Fibroblast of the conjunctiva (primary cell): ENCODE measurements at places on chromosomes 5 and 9.

GRCh38 chr5:17075236-17075635 lies 139.1 kb upstream of the MYO10 start:
- no peak for DNase-seq

DNA sequence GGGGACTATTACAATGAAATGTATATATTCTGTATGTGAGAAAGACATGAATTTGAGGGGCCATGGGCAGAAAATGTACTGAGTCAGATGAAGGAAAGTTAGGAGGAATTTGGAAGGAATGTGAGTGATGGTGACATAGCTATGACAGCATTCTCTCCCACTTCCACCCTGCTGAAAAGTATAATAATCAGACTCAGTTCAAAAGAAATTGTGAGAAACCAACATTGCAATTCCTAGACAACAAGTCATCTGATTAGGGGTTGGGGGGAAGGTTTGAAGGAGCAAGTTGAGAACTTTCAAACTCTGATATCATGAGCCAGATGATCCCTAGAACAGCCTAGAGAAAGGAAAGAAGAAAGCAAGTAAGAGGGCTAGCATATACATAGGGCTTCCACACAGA lies 370.6 kb downstream of the DMRTA1 start:
- DNase-seq, result no peak

GRCh38 chr9:132042324-132042723 lies 37.3 kb downstream of the MED27 start:
- DNase-seq, result peak; percentile 79

- no peak for DNase-seq
These were observed 29.5 kb upstream of the OSMR start for GRCh38 chr5:38816083-38817030.

DNA sequence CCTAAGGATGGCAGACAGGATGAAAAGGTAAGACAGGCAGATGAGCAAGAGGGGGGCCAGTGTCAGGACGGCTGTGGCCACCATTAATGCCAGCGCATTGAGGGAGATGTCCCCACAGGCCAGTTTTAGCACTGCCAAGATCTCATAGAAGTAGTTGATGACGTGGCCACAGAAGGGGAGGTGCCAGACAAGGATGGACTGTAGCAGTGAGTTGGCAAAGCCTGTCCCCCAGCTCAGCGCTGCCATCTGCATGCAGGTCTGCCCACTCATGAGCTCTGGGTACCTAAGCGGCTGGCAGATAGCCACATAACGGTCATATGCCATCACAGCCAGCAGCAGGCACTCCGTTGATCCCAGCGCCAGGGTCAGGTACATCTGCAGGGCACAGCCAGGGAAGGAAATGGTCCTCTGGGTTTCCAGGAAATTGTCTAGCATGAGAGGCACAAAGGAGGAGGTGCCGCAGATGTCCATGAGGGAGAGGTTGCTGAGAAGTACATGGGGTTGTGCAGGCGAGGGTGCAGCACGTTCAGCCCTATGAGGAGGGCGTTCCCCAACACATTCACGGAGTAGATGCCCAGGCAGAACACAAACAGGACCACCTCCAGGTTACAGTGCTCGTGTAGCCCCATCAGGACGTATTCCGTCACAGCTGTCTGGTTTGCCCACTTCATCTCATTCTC lies 10.8 kb downstream of the OR13J1 start:
- no peak for DNase-seq

- no peak for DNase-seq
These were observed 15.7 kb downstream of the SLC6A3 start for GRCh38 chr5:1429496-1429895.

GRCh38 chr5:112253478-112254250 lies 165.4 kb downstream of the EPB41L4A start:
- no peak for DNase-seq

- no peak for DNase-seq
These were observed 63.4 kb downstream of the AUH start for GRCh38 chr9:91298311-91298710.

DNA sequence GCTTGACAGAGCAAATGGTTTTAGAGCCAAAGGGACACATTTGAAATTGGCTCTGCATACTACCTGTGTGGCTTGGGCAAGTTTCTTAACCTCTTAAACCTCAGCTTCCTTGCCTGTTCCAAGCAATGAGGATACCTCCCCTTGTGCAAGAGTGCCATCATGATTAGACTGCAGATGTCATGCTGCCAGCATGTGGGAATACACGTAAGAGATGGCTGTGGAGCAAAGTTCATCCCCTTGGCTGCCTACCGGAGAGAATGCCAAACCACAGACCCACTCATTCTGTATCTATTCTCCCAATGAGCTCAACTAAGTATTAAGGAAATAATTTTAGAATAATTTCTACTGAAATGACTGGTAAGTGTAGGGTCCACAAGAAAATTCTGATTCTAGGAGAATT lies 101.3 kb downstream of the WDR41 start:
- DNase-seq, result peak; percentile 48

DNA sequence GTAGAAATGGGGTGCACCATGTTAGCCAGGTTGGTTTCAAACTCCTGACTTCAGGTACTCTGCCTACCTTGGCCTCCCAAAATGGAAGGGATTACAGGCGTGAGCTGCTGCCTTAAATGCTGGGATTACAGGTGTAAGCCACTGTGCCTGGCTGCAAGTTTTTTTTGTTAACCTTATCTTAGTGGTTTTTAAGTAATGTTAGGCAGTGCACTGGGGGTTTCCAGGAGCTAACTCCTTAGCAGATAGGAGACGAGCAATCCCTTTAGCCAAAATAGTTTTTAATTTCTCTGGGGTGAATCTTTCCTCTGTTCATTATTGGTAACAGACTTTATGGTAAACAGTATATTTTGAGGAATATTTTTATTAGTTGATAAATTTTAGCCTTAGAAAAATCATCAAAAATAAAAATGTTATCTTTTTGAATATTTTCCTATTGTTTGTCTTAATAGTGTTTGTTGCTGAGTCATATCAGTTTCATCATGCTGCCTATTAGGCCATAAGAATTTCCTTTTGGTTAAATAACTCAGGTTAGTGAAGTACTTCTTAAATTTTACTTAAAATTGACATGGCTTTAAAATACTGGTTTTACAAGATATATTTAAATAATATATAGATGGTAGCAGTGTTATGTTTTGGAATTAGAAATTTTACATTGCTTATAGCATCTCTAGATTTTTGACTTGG lies 37.9 kb downstream of the LMNB1 start:
- DNase-seq, result peak; percentile 9

- peak; percentile 23 for DNase-seq
These were observed 138.6 kb upstream of the SPEF2 start for GRCh38 chr5:35478856-35479682.

DNA sequence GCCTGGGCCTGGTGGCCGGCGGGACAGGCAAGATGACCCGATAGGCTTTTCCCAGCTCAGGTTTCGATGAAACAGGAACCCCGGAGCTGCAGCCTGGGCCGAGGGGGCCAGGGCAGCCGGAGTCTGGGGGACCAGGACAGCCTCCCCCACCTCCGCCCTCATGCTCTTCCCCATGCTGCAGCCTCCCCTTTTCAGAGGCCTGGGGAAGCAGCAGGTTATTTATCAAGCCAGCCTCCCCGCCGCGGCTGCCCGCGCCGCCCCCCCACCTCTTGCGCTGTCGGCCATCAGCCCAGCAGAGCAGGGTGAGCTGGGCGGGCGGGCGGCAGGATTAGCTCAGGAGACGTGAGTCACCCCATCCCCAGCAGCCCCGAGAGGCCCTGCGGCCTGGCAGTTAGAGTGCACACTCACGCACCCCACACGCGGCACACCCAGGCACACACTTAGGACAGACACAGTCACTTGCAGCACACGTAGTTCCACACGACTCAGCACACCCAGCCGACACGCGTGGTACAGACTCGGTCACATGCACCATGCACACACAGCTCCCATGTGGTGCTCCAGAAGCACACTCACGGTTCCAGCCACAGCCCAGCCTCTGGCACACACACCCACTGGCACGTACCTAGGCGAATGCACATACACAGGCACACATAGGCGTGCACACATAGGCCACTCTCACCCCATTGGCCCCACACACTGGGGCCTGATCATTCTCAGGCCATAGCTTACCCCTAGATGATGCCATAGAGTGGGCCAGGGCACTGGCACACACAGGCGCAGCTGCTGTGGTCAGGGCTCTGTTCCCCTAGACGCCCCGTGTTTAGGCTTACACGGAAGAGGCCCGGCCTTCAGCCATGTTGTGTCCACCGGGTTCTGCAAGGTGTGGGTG lies 13.0 kb downstream of the CXXC5 start:
- DNase-seq, result peak; percentile 76

GRCh38 chr5:181050016-181050415 lies 9.9 kb downstream of the BTNL9 start:
- no peak for DNase-seq

DNA sequence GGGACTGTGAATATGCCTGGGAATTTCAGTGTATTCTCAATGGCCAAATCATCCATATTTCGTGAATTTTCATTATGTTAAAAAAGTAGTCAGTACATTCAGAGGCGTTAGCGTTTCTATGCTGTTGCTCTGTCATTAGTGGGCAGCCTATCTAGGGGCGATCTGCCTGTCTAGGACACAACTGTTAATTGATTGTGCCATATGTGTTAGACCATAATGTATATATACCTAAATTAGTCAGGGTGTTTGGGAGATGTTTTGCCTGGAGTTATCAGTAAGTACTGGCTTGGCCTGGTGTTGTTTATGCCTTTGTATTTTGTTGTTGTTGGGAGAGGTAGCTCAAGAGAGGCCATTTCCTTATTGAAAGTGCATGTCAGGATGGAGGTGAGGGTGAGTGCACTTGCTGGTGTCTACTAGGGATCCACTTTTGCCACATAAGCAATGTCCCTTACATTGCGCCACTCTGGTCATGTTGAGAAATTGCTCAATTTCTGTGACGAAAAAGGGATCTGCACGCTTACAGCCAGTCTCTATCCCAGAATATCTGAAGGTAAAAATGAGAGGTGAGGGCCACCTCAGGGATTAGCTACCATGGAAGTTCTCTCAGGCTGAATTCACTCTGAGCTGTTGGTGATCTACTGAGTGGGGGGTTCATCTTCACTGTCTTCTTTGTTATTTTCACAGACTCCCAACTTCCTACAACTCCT lies 123.3 kb downstream of the ST8SIA4 start:
- no peak for DNase-seq

GRCh38 chr9:128690684-128691034 lies 1.6 kb downstream of the SET start:
- DNase-seq, result no peak

GRCh38 chr5:99694884-99695283 lies 766.1 kb upstream of the CHD1 start:
- no peak for DNase-seq

DNA sequence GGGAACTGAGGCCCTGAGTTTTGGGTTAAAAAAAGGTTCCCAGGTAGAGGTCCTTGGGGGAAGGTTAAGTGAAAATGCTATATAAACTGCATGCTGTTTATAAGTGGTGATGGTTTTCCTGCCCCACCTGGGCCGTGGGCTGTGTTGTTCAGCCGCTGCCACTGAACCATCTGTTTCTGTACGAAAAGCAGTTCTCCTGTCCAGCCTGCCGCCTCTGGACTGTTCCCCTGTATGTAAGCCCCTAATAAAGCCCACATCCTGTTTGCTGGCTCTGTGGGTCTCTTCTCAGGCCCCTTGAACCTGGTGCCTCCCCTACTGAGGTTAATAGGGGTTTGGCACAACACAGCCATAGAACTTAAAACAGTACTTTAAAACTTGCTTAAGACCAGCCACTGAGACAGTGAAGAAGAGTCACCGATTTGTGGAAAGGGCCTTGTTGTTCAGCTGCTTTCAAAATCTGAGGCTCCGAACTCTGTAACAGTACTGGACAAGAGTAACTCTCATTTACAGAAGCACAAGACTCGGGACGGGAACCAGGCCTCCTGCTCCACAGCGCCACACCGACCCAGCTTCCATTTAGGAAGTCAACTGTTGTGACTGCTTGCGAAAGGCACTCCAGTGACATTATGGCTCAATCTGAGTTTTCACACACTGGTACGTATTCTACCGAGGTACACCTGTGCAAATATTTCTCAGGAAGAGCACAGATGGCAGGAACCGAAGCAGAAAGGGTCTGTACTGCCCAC lies 192.5 kb downstream of the CDK5RAP2 start:
- DNase-seq, result no peak

DNA sequence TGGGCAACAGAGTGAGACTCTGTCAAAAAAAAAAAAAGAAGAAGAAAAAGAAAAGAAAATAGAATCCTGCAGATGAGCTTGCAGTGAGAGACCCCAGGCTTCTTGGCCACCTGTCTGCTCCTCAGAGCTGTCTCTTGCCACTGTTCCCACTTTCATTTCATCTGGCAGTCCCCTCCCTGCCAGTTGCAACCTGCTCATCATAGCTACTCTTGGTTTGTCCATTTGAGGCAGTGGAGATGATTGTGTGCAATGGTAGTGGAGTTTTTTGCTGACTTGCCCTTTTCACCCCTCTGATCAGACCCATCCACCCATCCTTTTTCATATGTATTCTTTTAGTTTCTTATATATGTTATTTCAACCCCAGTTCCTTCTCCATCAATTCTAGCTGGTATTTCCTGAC lies 28.7 kb downstream of the ANKRD33B start:
- no peak for DNase-seq

- DNase-seq, result no peak
These were observed 56.1 kb downstream of the TTLL11 start for GRCh38 chr9:122036988-122037387.

DNA sequence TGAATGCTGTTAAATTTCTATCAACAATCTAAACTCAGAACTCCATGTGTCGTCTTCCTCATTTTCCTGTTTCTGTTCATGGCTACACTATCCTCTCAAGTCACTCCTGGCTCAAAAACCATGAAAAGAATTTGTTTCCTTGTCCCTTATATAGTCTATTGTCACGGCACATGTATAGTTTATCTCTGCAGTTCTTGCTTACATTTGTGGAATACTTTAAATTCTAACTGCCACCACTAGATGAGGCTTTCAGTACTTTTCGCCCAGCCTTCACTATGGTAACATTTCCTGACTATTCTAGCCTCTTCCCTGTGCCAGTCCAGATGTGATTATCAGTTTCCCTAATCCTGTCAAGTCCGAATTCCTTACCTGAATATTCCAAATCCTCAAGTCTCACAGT lies 34.6 kb downstream of the PKD2L2 start:
- no peak for DNase-seq

GRCh38 chr5:93572101-93572607 lies 8.9 kb downstream of the NR2F1-AS1 start:
- no peak for DNase-seq

DNA sequence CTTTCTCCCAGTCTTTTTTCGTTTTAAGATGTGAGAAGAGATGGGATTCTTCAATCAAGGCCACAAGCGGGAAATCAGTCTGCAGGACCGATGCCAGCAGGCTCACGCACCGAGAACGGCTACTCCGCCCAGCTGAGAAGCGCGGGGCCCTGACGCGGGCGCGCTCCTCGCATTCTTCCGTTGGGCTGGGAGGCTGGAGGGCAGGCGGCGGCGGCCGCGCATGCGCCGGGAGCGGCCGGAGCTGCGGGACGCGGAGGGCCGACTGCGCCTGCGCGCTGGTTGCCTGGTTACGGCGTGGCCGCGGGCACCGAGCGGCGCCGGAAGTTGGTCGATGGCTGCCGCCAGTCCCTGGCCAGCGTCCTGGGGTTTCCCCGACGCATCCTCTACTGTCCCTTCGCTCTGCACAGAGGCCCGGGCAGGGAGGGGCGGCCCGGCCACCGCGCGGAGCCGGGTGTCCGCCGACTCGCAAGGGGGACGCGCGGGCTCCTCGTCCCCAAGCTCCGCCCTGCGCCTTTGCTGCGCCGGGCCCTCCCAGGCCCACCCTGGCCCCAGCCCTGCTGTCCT lies 831 bp upstream of the SEC16A start:
- peak; percentile 78 for DNase-seq
